ENCODE measurements at places on chromosomes 16 and 17.
A peak's percentile ranks its signal among the peaks of the same experiment; 100 is the strongest.

GRCh38 chr17:15507001-15507400, 39.6 kb upstream of the CDRT4 start:
- no peak for DNase-seq

- DNase-seq = no peak
Observed at GRCh38 chr17:33980193-33980592, 274.9 kb upstream of the CCL2 start.

GRCh38 chr17:69103557-69104233, 38.0 kb downstream of the ABCA6 start:
- DNase-seq = no peak

GRCh38 chr16:58157951-58158540, 28.9 kb upstream of the CFAP20 start:
- DNase-seq = no peak

DNA sequence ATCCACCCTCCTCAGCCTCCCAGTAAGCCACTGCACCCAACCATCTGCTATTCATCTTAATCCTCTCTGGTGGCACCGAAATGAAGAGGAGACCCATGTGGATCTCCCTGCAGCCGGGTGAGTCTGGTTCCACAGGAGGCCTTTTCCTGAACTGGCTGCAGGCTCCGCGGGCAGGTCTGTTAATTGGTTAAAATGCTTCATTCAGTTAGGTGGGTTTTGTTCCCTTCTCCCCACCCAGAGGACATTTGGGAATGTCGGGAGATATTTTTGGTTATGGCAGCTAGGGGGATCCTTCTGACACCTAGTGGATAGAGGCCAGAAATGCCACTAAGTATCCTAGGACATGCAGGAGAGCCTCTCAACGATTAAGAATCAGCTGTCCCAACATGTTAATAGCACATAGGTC, 16.7 kb downstream of the C16orf54 start:
- no peak for DNase-seq

GRCh38 chr17:73325527-73325842, 13.7 kb upstream of the CDC42EP4 start:
- no peak for DNase-seq

DNA sequence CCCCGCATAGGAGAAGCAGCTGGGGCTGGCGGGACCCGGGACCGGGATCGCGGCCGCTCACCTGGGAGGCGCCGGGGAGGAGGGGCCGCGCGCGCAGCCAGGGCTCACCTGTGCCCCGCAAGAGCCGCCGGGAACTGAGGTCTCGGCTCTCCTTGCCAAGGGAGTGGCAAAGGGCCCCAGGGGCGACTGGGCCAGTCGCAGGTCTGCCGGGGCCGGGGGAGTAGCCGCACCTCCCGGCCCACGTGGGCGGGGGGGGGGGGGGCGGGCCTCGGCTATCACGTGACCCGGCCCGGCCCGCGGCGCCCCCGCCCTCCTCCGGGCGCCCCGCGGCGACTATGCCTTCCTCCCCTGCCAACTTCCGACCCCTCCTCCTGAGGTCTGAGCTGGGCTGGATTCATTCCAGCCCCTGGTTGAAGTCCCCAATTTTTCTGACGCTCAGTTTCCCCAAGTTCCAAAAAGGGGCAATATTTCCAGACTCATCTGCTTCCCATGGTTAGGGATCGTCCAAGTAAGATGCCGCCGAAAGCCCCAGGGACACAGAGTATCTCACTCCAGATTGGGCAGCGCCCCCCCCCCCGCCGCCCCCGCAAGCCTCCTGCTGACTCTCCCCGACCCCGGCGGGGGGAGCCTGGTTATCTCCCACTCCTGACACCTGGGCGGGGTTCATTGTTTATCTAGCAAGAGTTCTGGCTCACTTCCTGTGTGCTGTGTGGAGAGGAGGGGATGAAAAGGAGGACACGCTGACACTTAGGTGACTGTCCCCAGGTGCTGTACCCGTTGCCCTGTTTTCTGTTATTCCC, at the start of gene TMC6:
TMC6 (minus strand) TSS at position 205 of the 800 bp plus-strand sequence. CDS start 1,923 bp downstream, outside the sequence.
- peak; percentile 76 for DNase-seq

- DNase-seq = no peak
Observed at GRCh38 chr16:73057291-73058210, 9.6 kb upstream of the ZFHX3 start.

DNA sequence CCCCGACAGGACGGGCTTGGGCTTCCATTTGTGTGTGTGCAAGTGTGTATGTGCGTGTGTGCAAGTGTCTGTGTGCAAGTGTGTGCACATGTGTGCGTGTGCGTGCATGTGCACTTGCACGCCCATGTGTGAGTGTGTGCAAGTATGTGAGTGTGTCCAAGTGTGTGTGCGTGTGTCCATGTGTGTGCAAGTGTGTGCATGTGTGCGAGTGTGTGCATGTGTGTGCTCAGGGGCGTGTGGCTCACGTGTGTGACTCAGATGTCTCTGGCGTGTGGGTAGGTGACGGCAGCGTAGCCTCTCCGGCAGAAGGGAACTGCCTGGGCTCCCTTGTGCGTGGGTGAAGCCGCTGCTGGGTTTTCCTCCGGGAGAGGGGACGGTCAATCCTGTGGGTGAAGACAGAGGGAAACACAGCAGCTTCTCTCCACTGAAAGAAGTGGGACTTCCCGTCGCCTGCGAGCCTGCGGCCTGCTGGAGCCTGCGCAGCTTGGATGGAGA, 23.1 kb upstream of the ITGAX start:
- no peak for DNase-seq

- DNase-seq = no peak
Observed at GRCh38 chr17:76657505-76658241, 14.1 kb upstream of the ST6GALNAC1 start.

DNA sequence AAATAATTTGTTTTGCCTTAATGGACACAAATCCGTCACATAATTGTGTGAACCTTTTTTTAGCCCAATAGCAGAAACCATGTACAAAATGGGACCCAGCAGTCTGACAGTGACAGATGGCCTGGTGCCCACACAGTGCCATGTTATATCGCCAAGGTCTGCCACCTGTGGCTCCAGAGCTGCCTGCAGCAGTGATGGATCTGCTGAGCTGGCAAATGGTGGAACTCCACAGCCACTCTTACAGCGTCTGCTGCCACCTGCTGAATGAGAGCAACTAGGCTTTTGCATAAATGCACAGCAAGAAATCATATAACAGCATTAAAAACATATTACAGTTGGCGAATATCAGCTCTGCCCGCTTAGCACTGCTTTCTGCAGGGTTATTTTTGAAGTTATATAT, 59.4 kb downstream of the NUP93 start:
- no peak for DNase-seq

DNA sequence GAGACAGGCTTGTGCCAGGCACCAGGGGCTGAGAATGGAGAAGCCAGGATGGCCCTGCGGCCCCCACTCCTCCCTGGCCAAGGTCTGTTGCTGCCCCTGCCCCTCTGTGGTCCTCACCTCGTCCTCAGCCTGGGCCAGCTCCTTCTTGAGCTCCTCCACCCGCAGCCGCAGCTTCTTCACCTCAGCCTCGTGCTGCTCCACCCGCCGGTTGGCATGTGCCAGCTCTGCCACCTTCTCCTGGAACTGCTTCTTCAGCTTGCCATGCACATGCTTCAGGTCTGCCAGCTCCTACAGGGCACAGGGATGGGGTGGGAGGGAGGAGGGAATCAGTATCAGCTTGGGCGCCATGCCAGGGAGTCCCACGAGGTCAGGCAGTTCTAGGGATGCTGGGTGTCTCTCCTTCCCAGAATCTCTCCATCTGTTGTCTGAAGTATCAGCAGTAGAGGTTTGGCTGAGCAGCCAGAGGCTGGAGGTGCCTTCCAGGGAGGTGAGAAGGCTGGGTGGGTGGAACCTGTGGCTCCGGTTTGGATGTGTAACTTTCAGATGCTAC, 20.1 kb downstream of the CCDC102A start:
- DNase-seq = no peak

DNA sequence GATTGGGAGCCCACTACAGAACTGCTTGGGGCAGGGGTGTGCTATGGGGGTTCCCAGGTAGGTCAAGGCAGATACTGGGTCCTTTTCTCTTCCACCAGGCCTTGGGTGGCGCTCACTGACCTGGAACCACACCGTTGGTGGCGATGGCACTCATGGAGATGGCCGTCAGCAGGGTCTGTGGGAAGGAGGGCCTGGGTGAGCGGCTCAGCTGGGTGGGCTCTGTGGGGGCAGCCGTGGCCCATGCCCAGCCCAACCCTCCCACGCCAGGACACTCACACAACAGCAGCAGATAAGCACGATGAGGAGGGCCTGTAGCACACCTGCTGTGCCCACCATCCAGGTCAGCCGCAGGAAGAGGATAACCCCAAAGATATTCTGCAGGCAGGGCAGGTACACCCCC, 10.8 kb downstream of the SLC12A4 start:
- DNase-seq = no peak

DNA sequence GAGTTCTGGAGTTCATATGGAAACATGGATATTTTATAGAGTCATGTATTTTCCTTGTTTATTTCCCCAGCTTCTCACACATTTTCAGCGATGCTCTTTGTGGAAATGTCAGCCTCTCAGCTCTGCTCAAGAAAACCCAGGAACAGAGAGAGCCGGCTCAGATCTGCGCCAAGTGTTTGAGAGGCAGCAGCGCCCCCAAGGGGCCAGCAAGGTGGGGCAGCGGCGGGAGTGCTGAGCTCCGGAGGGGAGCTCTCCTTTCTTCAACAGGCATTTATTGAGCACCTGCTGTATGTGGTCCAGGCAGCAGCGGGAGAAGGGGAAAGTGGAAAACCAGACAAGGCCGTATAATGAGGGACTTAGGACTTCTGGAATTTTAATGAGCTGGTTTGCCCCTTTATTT, 421.1 kb upstream of the C16orf82 start:
- DNase-seq = peak; percentile 71

- DNase-seq = no peak
Observed at GRCh38 chr17:40279402-40279801, 8.3 kb upstream of the CDC6 start.

DNA sequence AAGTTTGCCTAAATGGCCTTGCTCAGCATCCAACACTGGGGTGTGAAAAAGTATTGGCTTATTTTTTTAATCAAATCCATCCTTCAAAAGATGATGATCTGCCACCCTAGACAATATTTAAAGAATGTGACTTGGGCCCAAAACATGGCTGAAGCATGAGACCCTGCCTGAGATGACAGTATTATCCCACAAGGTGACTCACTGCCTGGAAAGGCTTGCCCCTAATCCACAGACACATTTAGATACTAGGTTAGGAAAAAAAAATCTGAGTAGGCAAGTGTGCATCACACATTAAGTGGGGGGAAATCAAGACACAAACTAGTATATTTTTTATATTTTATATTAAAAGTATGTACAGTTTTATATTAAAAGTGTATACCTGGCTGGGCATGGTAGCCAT, 38.4 kb downstream of the TOM1L2 start:
- no peak for DNase-seq

- DNase-seq = no peak
Observed at GRCh38 chr16:27335349-27336053, 21.7 kb downstream of the IL4R start.

DNA sequence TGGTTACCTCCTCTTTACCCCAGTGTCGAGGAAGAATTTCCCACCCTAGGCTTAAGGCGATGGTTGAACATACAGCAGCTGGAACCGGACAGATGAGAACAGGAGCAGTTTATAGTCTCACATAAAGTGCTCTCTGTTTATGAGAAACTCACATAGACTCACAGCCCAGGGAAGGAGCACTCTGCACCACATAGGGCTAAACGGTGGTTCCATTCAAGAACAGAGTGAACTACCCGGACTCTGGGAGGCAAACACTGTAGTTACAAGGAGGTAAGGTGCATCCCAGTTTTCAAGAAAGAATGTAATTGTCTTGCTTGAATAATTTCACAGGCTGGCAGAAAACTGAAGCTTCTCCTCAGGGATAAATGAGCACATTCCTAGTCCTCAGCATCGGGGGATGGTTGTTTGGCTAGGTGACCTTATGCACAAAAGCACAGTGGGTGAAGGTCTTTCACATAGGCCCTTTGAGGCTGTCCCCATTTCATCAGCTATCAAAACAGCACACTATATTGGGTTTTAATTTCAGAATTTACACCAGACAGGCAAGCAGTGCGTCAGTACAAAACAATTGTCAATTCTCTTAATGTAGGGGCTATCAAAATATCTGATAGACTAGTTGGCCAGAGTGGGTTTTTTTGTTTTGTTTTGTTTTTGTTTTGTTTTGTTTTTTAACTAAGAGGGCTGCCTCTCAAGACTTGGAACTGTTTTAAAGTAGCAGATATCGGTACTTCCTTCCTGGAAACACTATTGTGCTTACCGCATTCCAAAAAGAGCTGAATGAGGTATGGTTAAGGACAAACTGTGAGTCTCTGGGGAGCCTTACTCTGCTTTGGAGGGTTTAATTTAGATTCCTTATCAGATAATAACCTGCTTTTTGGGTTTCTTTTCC, 918.1 kb upstream of the CDH8 start:
- DNase-seq = no peak

GRCh38 chr17:47778184-47778635, 43.4 kb downstream of the OSBPL7 start:
- DNase-seq = no peak

DNA sequence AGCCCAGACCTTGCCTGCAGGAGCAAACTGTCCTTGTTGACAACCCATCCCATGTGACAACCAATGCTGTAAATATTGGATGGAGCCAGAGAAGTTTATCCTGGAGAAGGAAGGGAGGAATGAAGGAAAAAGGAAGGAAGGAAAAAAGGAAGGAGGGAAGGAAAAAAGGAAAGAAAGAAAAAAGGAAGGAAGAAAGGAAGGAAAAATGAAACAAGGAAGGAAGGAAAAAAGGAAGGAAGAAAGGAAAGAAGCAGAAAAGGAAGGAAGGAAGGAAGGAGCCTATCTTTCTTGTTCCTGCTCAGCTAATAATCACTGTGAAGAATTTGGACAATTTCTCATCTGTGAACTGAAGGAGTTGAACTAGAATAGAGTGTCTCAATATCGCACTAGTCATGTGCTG, 56.1 kb downstream of the ACSM2B start:
- DNase-seq = no peak

DNA sequence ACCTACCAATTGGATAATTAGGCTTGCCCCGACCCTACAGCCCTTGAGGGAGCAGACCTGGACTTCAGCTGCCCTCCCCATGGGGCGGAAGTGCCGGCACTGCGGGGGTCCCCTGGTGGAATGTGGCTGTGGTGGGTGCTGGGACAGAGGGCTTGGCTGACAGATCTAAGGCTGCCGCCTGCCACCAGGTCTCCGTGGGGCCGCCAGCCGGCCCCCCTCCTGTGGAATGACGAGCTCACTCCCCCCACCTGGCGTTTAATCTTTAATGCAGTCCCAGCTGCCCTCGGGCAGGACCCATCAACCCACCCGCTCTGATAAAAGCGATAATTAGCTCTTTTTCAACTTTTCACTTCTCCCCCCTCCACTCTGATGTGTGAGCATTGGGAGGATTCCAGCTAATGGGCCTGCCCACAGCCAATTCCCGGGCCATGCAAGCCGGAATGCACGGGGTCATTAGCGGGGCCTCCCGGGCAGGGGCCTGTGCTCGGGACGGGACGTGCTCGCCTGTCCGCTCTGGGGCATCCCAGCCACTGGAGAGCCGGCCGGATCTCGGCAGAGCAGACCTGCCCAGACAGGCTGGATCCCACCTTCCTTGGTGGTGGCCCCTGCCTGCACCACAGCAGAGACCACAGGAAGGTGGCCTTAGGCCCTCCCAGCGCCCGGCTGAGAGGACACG, 28.3 kb upstream of the GOSR2 start:
- no peak for DNase-seq
